ENCODE measurements at places on chromosomes 1 and 21. TPM values are rescaled to one million over a fixed set of nuclear protein-coding genes. Genes with fewer than 3 reads are reported as not detected.

DNA sequence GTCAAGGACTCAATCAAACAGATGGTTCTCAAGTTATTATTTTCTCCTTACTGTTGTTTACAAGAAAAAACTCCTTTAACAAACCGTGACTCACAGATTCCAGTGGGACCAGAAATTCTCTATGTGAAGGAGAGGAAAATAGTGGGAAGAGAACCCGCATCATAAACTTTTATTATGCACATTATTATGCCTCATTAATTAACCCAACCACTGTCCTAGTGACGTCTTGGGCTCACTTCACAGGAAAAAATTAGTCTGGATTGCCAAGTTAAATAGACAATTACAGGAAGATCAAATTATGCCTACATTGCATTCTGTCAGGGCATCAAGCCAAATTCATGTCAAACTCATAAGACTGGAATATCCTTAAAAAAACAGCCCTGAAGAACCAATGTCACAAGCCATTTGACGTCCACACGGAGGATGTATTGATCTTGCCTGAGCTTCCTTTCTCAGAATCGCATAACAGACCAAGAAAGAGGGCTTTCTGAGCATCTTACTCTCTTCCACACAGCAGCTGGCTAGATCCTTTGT, 347.8 kb downstream of the DUSP10 start:
- DNase-seq = no peak

GRCh38 chr21:26572076-26572701, 897 bp downstream of the CYYR1 start:
- DNase-seq = no peak

DNA sequence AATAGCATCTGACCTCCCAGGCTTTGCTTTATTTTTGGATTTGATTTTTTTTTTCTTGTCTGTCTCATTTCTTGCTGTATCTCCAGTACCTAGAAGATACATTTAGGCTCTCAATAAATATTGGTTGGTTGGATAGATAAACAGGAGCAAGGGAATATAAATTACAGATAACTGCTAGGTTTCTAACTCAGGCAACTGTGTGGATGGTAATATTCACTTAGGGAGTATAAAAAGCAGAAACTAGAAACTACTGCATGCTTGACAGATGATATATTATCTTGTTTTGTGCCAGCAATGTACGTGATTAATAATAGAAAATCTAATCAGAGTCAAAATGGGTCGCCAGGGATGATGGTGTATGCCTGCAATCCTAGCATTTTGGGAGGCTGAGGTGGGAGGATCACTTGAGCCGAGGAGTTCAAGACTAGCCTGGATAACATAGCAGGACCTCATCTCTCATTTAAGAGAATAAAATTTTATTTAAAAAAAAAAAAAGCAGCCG, 31.0 kb upstream of the TARS2 start:
- DNase-seq = no peak

DNA sequence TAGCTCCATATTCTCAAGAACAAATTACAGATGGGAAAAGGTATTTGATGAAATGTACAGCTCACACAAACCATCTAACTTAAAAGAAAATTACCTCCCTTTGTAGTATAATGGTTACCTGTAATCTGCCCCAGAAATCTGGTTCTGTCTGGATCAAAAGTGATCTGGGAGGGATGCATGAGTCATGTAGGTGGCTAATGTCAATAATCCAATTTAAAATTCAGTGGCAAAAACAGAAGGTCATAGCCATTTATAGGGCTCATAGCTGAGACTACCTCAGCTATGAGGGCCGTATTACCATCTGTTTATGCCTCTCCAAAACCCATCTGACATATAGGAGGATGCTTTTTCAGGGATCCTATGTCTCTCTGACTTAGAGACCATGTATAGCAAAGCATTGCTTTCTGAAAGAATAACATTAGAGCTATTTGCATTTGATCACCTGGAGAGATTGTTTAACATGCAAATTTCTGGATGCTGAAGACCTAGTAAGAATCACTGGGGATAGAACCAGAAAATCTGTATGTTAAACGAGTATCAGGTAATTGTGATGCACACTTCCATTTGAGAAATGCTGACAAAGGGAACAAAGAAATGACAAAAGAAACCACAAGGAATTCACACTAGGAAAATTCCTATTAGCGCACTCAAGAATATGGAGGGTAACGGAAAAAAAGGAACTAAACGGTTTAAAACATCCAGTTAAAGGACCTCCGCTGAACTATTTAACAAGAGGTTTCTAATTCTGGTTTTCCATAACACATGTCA, 17.6 kb downstream of the PAXBP1 start:
- DNase-seq = no peak

DNA sequence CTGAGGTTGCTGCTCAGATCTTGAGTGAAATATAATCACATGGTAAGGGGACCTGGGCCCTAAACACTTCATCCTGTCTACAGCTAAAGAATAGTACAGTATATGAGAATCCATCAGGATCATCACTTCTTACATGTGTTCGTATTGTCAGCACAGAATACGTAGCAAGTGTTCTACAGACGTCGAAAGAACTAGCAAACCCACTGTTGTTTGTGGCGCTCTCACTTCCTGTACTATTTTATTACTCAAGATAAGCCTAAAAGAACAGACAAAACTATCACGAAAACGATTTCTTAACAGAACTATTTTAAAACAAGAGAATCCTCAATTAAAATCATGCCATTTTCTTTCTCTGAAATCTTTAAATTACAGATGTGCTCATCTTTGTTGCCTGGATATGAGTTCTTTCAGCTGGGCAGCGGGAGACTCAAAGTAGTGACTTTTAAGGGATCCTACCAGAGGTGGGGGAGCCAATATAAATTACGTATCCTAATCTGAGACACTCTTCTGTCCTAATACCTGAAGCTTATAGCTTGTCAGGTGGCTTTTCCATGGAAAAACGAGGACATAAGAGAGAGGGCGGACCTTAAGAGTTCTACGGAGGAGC, 724 bp downstream of the ST7L start:
- peak; percentile 35 for DNase-seq

DNA sequence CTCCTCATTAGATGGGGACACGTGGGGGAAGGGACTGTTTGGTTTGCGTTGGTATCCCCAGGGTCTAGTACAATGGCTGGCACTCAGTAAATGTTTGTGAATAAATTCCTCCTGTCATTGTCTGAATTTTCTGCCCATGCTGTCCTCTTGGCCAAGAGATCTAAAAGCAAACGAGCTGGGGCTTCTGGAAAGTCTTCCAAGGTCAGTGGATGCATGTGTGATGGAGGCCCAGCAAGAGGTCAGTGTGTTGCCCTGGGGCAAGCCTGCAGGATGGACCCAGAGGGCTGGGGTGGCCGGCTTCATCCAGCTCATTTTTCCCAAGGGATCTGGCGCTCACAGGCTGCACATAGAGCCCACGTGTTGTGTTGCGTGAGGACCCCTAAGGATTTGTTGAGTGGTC, 30.0 kb upstream of the JUN start:
- no peak for DNase-seq

DNA sequence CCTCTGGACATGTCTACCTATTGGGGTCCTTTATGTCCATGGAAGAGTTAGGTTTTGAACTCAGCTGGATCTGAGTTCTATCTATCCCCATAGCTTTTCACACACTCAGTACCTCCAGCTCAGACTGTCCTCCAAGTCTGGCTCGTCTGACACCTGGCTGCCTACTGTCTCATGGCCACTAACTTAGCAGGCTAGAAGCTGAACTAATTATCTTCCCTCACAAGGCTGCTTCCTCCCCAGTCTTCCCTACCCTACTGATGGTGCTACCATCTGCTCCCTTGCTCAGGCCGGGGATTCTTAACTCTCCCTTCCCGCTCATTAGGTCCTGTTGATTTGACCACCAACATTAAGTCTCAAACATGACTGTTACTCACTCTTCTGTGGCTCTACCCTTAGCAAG, 13.4 kb downstream of the VANGL2 start:
- no peak for DNase-seq

DNA sequence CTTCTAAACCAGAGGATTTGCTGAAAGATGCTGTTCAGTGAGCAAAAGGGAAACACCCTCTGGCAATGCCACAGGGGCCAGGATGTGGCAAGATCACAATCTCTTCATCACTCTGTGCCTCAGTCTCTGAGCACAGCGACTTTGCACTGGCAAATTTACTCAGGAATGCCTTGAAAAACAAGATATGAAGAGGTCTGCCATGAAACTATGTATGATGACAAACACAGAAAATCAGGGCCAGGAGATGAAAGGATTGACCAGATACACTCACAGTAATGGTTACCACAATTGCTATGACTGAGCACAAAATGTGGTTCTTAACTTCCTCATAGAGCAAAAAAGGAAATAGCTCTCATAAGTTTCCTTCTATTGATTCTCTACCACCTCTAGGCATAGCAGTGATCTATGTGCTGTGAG, 5.8 kb downstream of the TTC13 start:
- peak; percentile 62 for DNase-seq

DNA sequence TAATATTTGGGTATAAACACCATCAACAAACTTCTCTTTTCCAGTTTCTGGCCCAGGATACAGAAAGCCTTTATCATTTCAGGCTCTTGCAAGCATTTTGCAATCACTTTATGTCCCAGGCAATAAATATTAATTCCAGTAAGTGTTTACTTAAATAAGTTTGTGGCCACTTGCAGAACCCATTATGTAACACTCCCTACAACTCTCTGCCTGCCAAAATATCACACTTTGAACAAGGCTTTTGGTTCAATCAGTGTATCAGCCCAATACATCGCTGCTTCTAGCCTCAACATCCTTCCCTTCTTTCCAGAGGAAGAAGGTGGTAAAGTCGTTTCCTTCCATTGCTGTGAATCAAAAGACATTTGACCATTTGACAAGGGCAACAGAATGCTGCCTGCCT, 203.0 kb upstream of the USP25 start:
- no peak for DNase-seq

- no peak for DNase-seq
Measured at GRCh38 chr1:152071123-152071522, 17.7 kb downstream of the TCHHL1 start.

- peak; percentile 93 for DNase-seq
Measured at GRCh38 chr1:168439456-168440375, 104.1 kb downstream of the XCL2 start.

DNA sequence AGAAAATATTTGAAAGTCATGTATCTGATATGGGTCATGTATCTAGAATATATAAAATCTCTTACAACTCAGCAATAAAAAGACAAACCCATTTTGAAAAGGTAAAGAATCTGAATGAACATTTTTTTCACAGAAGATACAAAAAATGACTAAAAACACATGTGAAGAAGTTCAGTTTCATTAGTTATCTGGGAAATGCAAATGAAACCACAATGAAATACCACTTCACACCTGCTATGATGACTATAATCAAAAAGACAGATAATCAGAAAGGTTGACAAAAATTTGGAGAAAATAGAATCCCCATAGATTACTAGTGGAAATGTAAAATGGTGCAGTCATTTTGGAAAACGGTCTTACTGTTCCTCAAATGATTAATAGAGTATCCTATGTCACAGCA, 631.0 kb downstream of the MRPL39 start:
- no peak for DNase-seq

DNA sequence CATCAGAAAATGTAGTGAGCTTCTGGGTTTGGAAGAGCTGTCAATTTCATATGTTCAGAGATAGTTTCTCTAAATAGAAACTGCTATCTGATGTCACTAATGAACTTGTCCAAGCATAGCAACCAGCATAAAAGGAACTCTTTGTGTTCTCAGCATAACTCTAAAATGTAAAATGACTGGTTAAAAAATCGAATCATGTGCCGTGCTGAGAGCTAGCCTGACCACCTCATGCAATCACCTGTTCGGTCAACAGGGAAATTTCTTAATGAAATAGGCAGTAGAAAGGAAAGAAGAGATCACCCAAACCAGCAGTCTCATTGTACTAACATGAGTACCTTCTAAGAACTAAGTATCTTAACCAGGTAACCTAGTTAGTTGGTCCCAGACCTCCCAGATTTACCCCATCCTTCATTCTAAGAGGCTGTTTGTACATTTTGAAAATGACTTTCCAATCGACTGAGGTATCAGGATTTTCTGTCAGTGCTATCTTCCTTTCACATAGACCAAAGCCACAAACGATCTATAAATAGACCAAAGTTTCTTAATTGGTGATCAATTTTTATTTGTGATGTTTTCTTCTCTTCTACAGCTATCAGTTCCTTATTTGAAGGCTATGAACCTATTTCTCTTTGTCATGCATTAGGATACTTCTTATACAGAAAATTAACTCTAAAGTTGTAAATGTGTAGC, 147.3 kb downstream of the TLR5 start:
- no peak for DNase-seq

DNA sequence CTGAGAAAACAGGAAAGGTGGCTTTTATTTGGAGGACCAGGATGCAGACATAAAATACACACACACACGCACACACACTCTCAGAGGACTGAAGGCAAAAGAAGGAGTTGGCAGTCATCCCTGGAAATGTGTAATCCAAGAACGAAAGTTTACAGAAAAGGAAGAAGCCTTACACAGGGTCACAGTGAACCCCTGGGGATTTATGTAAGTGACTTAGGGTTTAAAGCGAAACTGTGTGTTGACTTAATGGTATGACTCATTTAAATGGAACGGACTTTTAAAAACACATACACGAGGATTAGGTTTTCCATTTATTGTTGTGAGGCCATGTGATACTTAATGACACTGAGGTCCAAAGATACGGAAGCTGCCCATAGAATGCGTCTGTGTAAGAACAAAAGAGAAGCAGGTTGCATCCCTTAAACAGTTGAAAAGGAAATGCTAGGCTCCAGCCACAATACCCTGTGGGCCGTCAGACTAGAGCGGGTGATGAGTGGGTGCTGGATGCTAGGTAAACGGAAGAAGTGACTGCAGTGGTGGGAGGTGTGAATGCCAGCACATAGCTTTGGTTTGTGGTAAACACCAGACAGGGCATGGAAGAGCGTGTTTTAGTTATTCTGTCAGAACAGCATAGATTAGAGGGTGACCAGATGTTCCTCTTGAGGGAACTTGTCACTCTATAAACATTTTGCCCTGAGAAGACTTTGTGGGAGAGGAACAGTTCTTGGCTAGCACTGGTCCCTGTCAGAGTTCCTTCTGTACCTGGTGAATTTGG, 21.6 kb upstream of the BCL10 start:
- no peak for DNase-seq

Gene SGIP1
- 0.57 TPM for total RNA-seq

Gene TNNT2
- total RNA-seq = 3.1 TPM

Gene FCRL1
- 0.61 TPM for total RNA-seq

Gene TTC34
- 0.09 TPM for total RNA-seq
